ENCODE measurements at places on chromosomes 6 and 20.

DNA sequence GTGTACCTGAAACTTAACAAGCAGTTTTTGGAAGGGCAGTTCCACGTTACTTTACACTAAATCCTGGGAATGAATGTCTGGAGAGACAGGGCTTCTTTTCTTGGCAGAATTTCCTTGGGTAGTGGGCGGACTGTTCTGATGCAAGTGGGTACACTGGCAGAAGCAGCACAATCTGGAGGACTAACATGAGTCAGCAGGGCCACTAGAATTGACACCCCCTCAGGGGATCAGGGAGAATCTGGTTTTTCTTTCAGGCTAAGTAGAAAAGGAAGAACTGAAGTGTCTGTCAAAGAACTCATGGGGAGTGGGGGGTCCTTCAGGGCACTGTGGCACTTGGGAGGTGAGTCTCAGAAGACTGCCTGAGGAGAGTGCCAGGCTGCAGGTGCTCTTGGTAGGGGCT lies 34.6 kb downstream of the PANK2 start:
- no peak for DNase-seq

- peak; percentile 22 for DNase-seq
Observed at GRCh38 chr6:84466511-84466910, 239.1 kb upstream of the CEP162 start.

- no peak for DNase-seq
Observed at GRCh38 chr6:41518118-41518517, 28.1 kb upstream of the FOXP4 start.

GRCh38 chr6:130018744-130019325 lies 454 bp downstream of the L3MBTL3 start:
- DNase-seq = no peak

DNA sequence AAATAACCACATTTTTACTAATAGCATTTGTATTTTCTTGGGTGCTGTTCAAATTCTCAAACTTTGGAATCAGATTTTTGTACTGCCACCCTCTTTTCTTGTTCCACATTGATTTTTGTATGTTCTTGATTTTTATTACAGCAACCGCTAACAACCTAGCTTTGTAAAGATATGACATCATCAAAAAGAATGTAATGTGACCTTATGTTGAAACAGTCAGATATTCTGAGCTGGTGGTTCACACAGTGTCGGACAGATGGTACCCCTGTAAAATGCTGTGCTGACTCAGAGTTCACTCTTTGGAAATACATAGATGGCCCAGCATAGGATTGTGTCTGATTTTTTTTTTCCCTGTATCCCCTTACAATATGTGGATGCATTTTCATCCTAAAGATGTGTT lies 118.9 kb downstream of the QKI start:
- peak; percentile 77 for DNase-seq

DNA sequence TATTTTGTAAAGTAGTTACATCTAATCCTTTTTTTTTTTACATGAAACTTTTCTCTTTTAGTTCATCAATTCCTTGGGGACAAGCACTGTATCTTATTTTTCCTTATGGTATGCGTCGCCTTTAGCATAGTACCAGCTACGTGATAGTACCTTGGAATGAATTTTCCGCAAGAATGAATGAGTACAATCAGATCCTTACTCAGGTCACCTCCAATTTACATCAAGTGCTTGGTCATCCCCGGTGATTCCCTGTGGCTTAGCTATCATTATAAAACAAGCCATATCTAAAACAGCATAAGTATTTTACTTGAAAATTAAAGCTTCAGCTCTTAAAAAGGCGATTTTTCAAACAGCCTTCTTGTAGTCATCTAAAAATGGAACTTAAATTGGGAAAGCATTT lies 680.4 kb upstream of the MAP3K7 start:
- DNase-seq = no peak

GRCh38 chr6:167399051-167399387 lies 74.1 kb downstream of the TTLL2 start:
- DNase-seq = no peak

GRCh38 chr6:163922562-163922961 lies 508.0 kb downstream of the QKI start:
- no peak for DNase-seq

DNA sequence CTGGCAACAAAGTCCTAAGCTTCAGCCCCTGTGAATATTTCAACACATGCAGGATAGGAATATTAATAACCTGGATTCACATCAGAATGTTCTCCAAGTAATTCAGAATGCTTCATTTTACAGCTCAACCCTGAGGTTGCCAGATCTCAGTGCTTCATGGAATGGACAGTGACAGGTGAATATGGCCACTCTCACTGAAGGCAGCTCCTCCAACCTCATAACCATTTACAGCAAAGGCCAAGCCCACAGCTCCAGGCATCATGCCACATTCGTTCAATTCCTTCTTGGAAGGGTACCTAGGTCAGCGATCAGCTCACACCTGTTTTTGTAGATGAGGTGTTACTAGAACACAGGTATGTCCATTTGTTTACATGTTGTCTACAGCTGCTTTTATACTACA lies 17.1 kb downstream of the CLIC5 start:
- no peak for DNase-seq

- no peak for DNase-seq
Observed at GRCh38 chr20:8133851-8134451, 1.9 kb downstream of the PLCB1 start.

- DNase-seq = no peak
Observed at GRCh38 chr6:2938004-2938631, 33.2 kb downstream of the SERPINB6 start.

DNA sequence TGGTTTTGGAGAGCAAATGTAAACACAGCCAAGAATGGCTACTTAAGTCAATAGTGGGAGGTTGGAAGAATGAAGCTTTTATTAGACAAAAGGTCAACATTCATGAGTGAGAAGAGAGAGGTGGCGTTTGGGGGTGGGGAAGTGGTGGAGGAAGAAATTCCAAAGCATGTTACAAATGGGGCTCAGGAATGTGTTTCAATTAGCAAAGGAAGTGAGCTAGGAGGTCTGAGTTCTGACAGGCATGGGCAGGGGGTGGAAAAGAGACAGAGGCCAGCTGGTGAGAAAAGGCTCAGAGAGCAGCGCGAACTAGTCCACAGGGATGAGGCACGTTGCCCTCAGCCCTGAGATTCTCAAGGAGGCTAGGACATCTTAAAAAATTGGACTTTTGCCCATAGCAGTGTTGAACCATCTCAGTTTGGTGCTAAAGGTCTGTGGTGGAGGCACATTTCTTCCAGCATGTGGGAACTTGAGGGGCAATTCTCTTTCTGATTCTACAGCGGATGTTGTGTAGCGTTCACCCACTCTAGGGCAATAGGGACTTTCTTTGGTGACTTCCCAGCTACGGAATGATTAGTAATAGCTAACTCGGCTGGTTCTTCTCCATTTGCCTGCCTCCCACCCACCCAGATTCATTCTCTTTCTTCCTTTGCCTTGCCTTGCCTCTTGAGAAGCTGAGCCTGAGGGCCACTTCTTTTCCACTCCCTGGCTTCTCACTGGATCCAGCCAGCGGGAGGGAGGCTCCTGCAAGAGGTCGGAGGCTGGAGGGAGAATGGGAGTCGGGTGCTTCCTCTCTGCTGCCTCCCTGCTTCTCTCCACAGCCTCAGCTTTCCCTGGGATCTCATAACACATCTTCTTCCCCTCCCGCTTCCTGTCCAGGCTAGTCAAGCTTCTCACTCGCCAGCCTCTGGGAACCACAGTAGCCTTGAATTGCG lies 45.1 kb upstream of the NEDD9 start:
- DNase-seq = peak; percentile 24

GRCh38 chr6:105929626-105930025 lies 156.5 kb upstream of the PRDM1 start:
- DNase-seq = no peak

DNA sequence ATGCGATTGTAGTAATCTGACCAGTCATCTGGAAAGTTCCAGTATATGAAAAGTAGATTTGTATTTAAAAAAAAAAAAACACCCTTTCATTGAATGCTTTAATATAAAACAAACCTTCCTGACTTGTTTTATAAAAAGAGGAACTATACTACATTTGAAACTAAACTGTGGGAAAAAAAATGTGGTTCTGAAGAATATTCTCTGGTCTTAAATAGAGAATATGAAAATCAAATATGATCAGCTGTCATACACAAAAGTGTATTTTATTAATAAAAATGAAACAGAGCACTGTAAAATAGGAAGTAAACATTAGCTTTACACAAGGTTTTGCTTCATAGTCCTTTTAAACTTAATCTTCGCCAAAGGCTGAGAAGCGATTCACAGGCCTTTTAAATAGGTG lies 25.3 kb upstream of the CD83 start:
- DNase-seq = no peak

DNA sequence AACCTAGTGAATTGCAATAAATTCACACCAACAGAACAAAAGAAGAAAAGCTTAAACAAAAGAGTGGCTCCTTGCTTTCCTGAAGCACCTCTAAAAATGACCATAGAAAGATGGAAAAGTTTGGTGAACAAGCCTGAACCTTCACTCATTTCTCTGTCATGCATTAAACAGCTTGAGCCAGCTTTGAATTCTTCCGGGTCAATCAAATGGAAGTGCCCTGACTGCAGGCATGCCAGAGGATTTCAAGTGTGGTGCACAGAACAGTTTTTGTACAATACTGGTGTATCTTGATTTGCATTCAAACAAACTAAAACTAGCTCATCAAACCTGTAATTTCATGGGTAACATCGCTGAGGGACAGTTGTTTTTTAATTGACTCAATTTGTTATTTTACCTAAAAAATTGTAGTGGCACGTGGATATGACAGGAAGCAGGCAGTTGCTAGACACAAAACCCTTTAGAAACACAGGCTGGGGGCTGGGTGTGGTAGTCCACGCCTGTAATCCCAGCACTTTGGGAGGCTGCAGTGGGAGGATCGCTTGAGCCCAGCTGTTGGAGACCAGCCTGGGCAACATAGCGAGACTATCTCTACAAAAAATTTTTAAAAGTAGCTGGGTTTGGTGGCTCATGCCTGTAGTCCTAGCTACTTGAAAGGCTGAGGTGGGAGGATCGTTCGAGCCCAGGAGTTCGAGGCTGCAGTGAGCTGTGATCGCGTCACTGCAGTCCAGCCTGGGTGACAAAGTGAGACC lies 9.1 kb downstream of the CASS4 start:
- no peak for DNase-seq

- DNase-seq = no peak
Observed at GRCh38 chr20:37389844-37390275, 43.9 kb downstream of the SRC start.

DNA sequence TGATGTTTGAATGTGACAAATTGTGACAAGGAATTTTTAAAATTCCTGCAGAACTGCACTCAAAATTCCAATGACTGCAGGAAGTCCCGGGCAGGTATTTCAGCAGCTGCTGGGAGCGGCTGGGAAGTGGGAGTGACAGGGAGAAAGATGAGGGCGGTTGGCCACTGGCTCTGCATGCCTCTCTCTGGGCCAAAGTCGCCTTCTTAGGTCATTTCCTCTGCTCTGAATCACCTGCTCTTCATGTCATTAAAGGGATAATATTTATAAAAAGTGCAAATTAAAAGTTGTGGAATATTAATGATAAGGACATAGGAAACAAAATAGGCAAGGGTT lies 43.9 kb downstream of the RAMACL start:
- no peak for DNase-seq

- no peak for DNase-seq
Observed at GRCh38 chr6:156839591-156840001, 62.4 kb downstream of the ARID1B start.

DNA sequence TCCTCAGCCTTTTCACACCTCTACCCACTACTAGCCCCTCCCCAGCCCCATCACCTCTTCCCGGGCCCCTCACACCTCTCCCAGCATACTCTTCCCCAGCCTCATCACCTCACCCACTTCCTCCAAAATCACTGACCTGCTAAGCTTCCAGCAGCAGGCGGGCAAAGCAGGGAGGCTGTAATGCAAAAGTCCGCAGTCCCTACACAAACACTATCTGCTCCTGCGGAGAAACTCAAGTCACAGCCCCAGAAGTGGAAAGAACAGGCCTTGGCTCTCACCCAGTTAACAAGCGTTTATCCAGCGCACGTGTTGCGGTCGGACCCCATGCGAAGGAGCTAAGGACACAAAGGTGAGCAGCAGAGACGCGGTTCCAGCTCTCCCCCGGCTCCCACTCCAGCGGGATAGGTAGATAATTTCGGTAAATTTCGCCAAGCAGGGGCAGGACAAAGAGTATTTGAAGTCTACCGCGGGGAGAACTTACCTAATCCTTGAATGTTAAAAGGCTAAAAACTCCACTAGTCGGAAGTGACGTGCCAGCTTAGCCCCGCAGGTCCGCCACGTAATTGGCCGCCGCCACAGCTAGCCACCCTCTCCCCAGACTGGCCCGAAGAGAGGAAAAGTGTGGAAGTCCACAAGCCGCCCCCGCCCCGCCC lies 728 bp upstream of the TRIM39 start:
- peak; percentile 9 for DNase-seq

- DNase-seq = no peak
Observed at GRCh38 chr6:110934381-110934898, 24.1 kb upstream of the GTF3C6 start.

DNA sequence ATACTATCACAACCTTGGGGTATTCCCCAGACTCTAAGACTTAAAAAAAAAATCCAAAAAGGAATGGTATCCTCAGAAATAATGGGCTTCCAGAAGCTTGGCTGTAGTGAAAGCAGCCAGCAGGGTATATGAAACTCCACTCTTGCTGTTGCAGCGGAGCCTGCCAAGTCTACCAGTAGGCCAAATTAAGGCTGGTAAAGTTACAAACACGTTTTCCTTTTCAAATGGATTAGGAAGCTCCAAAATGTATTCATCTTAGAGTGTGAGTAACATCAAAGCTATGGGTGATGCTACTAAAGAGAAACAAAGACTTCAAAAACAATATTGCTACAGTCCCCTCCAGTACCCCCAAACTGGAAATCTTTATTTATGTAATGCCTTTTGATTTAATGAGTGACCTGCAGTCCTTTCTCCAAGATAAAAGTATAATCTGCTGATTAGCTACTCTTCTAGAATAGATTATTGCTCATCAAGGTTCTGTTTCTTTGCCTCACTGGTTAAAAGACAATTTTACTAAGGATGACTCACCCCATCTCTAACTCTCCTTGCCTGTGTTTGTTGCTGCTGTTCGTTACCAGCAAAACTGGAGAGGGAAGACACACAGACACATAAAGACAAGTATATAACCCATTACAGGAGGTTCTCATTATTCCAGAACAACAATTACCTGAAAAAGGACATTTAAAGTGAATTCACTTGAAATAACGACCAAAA lies 84.9 kb downstream of the BTBD9 start:
- peak; percentile 19 for DNase-seq
